ENCODE measurements at places on chromosomes 4 and X. TPM values are rescaled to one million over a fixed set of nuclear protein-coding genes. Genes with fewer than 3 reads are reported as not detected.

The TKTL1 gene
- not detected for total RNA-seq

The PAGE2B gene
- not detected for total RNA-seq

The SPATA4 gene
- not detected for total RNA-seq

The LANCL3 gene
- total RNA-seq: 0.98 TPM

The IRS4 gene
- total RNA-seq: not detected

The HDX gene
- total RNA-seq: 1.2 TPM

The ZNF674 gene
- total RNA-seq: 6.4 TPM

The SMIM10L2A gene
- 0.39 TPM for total RNA-seq

The ZFP92 gene
- not detected for total RNA-seq

The ZCCHC12 gene
- under 0.01 TPM for total RNA-seq

The EREG gene
- total RNA-seq: 5.3 TPM

The CCNG2 gene
- 50.3 TPM for total RNA-seq

The PASD1 gene
- not detected for total RNA-seq

The CD99 gene
- 442 TPM for total RNA-seq

The PLP1 gene
- total RNA-seq: not detected

The FAM47E gene
- 1.4 TPM for total RNA-seq

The UGT2B10 gene
- total RNA-seq: not detected

The CYBB gene
- total RNA-seq: not detected

The CDX4 gene
- not detected for total RNA-seq

The COL25A1 gene
- not detected for total RNA-seq
